Peyer's patch (tissue), 4 donors: ENCODE measurements at places on chromosomes 3 and 15. TPM values are rescaled to one million over a fixed set of nuclear protein-coding genes. Genes with fewer than 3 reads are reported as not detected.

GRCh38 chr3:167739190-167739810, 3.8 kb downstream of the SERPINI1 start:
- DNase-seq, result no peak

DNA sequence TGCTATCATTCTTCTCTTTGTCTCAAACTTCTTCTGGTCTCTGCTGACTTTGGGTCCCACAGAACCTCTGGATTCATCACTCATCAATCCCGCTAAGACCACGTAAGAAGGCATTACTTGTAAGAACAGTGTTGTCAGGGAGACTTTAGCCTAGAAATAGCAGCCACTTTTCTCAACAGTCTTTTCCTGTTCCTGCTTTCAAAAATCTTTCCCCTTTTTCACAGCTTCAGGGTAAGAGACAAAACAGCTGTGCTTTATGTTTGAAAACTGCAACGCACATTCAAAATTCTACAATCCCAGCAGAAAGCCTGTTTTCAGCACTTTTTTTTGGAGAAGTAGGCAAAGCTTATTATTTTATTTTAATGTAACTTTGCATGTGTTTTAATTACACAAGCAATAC, 42.0 kb upstream of the FAM98B start:
- DNase-seq, result no peak

- no peak for DNase-seq
Measured at GRCh38 chr3:62365391-62366125, 7.8 kb downstream of the FEZF2 start.

CDCP1 gene
- 68.3 TPM for total RNA-seq

CHRNA7 gene
- 37.5 TPM for total RNA-seq

PRSS50 gene
- total RNA-seq, result not detected
